NCI-H2081 treated with DMSO at 0.1 percent for 48 hours (cell line): ENCODE measurements at places on chromosomes 5 and 9.

DNA sequence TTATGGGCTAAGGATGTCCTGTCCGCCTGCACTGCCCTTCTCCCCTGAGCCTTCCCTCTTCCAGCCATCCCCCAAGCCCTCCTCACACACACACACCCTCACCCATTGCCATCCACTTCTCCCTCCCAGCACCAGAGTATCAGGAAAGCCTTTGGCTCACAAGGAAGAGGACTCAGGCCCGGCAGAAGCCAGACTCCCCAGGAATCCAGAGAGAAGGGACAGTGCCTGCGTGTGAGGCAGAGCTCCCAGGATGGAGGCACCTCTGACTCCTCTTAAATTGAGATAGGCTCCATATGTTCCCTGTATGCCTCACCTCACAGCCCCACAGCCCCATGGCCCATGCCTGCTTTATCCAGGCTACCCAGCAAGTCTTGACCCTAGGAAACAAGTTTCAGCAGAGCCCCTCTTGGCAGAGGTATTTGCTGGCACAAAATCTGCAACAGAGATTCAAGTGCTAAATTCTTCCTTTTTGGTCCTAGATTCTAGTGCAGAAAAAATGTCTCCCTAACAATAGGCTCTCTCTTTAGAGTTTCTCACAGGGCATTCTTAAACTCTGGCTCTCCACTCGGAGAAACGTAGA is 761 bp downstream of the IL17B start:
- DNase-seq: no peak

DNA sequence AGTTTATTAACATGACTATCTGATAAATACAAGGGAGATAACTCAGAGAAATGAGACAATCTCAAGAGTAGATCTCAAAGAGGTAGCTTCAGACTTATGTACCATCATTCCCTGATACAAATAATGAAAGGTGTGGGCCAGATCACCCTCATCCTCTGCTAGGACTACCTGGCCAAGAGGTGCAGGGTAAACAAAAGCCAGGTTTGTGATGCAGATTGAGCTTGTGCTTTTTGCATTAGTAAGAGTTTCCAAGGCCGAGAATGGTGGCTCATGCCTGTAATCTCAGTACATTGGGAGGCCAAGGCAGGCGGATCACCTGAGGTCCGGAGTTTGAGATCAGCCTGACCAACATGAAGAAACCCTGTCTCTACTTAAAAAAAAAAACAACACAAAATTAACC is 8.9 kb upstream of the SPIN1 start:
- DNase-seq: no peak

DNA sequence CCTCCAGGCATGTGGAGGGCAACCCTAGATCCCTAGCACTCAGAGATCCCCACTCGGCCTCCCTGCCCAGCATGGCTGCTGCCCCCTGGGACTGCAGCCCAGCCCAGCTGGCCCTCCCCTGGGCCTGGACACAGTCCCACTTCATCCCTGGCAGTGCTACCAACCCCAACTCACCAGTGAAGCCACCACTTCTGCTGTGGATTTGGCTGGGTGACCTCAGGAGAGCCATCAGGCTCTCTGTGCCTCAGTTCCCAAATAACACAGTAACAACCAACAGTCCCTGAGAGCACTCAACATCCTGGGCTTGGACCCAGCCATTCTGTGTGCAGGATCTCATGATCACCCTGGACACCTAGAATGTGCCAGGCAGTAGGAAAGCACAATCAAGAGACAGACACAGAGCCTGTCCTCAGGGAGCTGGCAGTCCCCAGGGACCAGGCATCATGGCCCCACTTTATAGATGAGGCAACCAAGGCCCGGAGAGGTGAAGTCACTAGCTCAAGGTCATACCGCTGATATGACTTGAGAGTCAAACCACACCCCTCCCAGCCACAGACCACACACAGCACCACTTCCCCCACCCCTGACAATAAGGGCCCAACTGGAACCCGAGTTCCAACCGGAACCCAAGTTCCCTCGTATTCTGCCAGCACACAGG is 4.7 kb upstream of the PSMB7 start:
- no peak for DNase-seq

- DNase-seq: peak; percentile 83
These were observed 216.2 kb downstream of the PTPRD start for GRCh38 chr9:10396615-10397014.

GRCh38 chr5:17816944-17817343 is 182.7 kb downstream of the TAF11L14 start:
- DNase-seq: no peak

- no peak for DNase-seq
These were observed 86.6 kb upstream of the SLC25A48 start for GRCh38 chr5:135747824-135748223.

DNA sequence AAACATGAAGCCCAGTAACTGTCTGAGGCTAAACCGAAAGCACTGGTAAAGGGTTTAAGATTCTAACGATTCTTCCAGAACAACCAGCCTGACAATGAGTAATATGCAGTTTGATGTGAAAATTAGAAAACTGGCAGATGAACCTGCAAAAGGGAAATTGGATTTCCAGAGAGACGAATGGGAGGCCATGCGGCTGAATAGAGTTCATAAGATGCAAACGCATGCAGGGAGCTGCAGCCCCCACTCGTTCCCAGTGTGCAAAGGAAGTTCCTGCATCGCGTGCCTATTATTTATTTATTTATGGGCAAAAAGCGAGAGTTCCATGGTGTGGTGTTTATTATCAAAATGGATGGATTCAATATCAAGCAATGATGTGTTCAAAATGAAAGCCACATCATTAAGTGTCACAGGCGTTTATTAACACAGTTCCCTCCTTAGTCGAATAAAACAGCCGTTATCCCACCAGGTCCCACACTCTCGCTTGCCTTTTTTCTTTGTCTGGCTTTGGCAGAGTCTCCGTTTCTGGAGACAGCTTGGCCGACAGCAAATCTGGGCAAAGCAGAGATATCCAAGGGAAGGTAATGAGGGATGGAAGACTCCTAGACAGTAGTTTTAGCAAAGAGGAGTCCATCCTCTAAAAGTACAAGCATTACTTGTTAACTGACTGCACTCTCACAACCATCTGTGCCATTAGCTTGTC is 451.4 kb downstream of the KDM4C start:
- no peak for DNase-seq

DNA sequence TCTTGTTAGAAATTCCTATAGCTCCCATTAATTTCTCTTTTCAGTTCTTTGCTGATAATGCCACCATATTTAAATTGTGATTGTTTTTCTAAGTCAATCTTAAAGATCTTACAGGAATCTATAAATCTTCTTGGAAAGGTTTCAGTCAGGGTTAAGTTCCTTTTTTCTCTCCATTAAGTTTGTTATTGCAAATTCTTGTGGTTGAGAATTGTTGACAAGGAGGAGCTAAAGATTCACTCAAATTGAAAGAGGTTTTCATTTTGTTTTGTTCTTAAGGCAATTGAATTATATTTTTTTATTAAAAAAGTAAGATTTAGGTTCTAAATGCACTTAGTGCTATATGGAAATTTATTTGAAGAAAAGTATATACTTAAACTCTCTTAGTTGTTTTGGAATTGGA is 213.4 kb downstream of the PRR16 start:
- DNase-seq: no peak

GRCh38 chr5:36658038-36658756 is 51.8 kb downstream of the SLC1A3 start:
- no peak for DNase-seq

- no peak for DNase-seq
These were observed 33.8 kb upstream of the FYB1 start for GRCh38 chr5:39253196-39253595.

GRCh38 chr9:94110821-94111252 is 26.6 kb downstream of the PTPDC1 start:
- no peak for DNase-seq

GRCh38 chr5:168790671-168791250 is 211.6 kb upstream of the PANK3 start:
- no peak for DNase-seq

GRCh38 chr5:167713896-167714295 is 577.5 kb upstream of the WWC1 start:
- DNase-seq: no peak

DNA sequence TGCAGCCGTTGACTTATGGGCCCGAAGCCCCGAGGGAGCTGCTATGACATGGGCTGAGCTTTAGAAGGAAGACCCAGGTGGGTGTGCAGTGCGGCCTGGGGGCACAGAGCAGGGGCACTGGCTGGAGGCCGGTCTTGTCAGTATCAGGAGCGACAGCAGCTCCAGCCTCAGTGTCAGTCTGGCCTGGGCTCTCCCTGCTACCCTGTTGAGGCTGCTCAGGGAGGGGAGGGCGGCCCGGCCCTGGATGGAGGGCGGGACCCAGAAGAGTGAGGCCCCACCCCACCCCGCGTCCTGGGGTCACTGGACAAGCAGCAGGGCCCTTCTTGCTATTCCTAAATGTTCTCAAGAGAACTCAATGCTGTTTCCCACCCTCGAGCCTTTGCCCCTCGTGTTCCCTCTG is 18.0 kb downstream of the GFI1B start:
- DNase-seq: no peak

DNA sequence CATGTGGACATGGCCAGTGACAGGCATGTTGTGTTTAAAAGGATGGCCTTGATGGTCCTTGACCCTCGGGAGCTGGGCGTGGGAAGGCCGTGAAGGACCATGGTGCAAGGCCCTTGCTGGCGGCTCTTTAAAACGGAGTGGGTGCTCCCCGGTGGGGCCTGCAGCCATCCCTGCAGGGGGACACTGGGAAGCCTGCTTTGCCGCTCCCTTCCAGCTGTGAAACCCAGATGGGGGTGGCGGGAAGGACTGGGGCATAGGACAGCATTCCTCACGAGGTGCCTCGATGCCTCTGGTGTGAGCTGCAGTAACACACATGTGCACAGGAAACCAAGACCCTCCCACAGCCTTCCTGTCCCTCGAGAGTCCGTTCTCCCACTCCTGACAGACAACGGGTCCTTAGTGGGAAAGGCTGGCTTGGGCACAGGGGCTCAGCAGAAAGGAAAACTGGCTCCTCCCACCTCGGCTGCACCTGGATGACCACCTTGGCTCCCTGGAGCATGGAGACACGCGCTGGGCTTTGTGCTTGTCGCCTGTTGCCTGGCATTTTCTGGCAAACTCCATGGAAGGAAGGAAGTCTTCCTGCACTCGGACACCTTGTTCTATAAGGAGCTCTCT is 30.3 kb upstream of the IRX4 start:
- no peak for DNase-seq

GRCh38 chr9:38195737-38196161 is 126.7 kb upstream of the SHB start:
- DNase-seq: no peak

DNA sequence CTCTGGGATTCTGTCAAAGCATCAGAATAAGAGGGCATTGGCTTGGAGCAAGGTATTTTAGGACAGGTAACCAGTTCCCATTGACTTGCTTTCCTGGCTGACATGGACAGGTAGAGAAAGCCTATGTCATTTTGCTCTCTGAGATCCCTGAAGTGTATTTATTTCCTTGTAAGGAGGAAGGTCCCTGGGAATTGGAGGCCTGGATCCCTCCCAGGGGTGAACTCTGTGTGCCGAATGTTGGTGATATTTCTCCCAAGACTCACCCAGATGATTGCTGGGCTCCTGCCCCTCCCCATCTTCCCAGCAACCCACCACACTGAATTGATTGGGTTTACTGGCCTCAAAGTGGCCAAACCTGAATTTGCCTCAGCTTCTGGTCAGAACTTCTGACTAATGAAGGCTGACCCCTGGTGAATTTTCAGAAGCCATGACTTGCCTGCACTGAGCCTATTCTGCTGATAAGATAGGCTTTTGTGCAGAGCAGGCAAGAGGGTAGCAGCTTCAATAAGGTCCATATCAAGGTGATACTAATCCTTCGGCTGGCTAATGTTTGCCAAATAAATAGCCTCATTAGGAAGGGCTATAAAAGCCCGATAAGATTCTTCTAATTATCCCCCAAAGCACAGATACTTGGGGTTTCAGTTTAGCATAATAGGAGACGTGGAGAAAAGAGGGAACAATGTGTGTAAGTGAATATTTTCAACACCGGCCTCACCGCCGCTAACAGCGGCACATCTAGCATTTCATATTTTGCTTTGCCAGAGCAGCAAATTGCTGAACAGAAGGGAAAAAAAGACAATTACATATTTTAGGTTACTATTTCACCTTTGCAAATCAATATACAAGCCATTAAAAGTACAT is 152.9 kb upstream of the PITX1 start:
- no peak for DNase-seq

DNA sequence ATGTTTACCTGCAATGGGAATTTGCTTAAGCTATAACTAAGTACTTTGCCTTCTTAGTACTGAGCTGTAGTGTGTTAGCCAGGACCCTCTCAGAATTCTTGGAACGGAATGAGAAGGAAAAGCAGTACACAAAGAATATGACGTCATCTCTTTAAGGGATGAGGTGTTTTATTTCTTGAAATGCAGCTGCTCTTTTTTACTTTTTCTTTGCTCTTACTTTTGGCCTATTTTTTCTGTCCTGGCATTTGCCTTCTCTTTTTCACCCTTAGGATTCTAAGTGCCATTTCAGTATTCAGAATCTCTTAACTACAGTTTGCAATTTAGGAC is 10.1 kb downstream of the KIF2A start:
- no peak for DNase-seq

GRCh38 chr5:54215233-54215736 is 95.1 kb downstream of the ARL15 start:
- DNase-seq: no peak

GRCh38 chr9:107046692-107047091 is 183.7 kb downstream of the ZNF462 start:
- DNase-seq: no peak

- DNase-seq: no peak
These were observed 1035.2 kb upstream of the ARRDC3 start for GRCh38 chr5:92418341-92418740.

DNA sequence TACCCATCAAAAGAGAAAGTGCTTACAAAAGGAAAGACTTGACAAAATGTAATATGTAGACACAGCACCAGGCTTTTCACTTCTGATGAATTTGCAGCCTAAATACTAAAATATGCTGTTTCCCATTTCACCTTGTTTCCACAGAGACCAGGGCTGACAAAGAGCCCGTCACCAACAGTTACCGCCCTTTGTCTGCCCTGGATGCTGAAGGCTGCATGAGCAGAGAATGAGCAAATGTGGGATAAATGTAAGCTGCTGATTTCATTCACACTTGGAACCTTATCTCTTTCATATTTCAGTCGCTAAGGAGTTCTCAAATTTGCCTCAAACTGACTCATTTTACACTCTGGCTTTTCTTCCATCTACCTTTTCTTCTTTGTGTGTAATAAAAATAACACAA is 213.9 kb downstream of the TMEM167A start:
- DNase-seq: no peak

GRCh38 chr5:78458843-78459242 is 98.4 kb downstream of the SCAMP1 start:
- DNase-seq: no peak
